ENCODE measurements at places on chromosomes 12 and 14.

GRCh38 chr12:62191491-62192179, 68.6 kb upstream of the USP15 start:
- peak; percentile 30 for DNase-seq

DNA sequence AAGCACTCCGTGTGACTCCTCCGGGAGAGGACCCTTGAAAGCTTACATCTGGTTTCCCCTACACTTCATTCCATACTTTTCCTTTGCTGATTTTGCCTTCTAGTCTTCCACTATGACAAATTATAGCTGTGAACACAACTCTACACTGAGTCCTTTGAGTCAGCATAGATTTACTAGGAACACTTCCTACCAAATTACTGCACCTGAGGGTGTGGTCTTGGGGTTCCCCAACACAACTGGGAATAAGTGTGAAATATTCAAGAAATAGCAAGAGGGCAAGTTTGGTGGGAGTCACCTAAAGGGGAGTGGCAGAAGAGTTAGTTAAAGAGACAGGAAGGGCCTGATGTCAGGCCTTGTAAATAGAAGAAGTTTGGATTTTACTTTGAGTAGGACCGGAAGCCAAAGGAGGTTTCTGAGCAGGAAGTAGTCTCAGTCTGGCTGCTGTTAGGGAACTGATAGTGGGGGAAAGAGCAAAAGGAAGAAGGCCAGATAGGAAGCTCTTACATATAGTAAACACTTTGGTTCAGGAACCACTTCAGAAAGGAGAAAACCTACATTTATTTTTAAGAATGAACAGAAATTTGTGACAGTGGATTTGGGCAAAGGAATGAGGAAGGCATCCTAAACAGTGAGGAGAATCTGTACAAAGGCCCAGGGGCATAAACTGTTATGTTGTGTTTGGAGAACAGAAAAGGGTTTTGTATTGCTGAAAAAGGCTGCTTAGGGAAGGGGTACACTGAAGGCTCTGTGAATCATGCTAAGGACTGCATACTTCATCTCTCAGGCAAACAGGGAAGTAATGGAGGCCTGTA, 14.2 kb downstream of the SEL1L start:
- DNase-seq = no peak

DNA sequence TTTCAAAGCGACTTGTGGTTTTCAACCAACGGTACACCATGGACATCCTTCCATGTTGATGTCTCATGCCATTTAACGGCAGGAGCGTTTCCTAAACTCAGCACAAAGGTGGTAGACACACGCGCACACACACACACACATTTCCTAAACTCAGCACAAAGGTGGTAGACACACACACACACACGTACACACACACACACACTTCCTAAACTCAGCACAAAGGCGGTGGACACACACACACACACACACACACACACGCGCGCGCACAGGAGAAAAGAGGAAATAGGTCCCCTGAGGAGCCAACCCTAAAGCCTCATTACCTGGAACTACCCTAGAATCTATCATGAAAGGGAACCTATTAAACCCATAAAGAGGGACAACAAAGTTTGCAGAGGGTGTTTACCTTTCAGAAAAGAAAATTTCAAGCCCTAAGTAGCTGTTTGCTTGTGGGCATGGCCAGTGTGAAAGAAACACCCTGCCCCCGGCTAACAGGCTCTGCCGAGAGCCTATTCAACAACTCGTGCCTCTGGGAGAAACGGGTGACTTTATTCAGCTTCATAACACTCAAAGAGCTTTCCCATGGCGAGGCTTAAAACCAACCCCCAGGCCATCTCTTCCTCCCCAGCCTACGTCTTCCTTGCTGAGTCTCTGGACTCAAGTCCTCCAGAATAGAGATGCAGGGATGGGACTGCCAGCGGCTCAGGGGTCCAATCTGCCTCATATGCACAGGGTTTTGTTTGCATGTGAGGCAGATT, 31.8 kb downstream of the SLC8B1 start:
- DNase-seq = no peak

- no peak for DNase-seq
These were observed 357.3 kb upstream of the MIS18BP1 start for GRCh38 chr14:45610318-45610717.

GRCh38 chr14:79576424-79576823, 634.9 kb downstream of the DIO2 start:
- no peak for DNase-seq

DNA sequence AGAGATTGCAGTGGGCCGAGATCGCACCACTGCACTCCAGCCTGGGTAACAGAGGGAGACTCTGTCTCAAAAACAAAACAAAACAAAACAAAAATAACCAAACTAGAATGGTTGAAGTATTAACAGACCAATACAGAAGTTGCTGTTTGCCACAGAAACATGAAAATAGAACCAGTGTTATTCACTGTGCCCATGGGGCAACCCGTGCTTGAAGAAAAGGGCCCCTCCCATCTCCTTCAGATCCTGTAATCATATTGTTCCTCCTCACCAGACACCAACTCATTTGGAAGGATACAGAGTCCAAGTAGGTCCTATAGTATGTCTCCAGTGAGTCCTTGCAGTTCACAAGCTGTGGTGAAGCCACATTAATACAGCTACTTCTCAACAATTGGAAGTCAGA, 30.9 kb downstream of the SLC35F4 start:
- no peak for DNase-seq

- DNase-seq = no peak
These were observed 31.6 kb upstream of the PTPRQ start for GRCh38 chr12:80412343-80412953.

- DNase-seq = peak; percentile 34
These were observed 143.7 kb upstream of the DCN start for GRCh38 chr12:91326058-91327027.

DNA sequence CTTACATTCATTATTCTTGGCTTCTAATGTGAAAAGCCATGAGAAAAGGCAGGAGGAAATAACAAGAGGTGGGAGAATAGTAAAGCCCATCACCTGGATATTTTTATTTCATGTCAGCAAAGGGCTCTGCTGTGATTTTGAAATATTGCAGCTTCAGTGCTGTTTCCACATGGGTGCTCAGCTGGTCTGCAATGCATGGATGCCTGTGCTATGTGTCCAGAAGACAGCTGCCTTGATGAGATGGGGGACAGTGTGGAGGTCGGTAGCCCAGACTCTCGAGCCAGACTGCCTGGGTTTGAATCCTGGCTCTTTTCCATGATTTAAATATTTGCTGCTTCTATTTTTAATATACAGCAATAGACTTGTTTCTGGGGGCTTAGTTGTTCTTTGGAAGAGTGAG, 477.5 kb upstream of the GARIN6 start:
- DNase-seq = no peak

GRCh38 chr12:6335451-6336078, 6.3 kb downstream of the TNFRSF1A start:
- peak; percentile 88 for DNase-seq

- no peak for DNase-seq
These were observed 697 bp downstream of the ATP6V0A2 start for GRCh38 chr12:123712780-123713319.

GRCh38 chr12:96500693-96501092, 11.3 kb downstream of the CFAP54 start:
- no peak for DNase-seq

DNA sequence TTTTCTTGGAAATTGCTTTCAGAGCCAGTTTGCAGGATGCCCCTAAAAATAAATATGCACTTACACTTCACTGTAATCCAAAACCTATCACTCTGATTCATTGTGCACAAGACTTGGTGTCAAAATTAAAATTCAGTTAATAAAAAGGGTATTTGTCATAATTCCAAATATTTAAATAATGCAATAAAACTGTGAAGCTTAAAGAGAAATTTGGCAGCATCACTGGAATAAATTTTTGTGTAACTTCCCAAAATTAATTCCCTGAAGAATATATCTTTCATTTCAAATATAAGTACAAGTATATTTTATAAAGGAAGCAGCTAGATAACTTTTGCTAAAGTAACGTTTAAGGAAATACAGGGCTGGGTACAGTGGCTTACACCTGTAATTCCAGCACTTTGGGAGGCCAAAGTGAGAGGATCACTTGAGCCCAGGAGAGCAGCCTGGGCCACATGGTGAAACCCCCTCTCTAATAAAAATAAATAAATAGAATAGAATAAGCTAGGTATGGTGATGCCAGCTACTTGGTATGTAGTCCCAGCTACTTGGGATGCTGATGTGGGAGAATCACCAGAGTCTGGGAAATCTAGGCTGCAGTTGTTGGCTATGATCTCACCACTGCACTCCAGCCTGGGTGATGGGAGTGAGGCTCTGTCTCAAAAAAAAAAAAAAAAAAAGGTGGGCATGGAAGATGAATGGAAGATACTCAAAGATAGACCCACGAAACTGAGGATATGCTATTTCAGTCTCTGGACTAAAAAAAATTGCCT, 233.8 kb downstream of the FBXL14 start:
- no peak for DNase-seq

GRCh38 chr12:25427337-25428249, 125.5 kb downstream of the LMNTD1 start:
- DNase-seq = no peak

Data from activated CD4-positive, alpha-beta T cell treated with anti-CD3 and anti-CD28 coated beads, Interleukin-2, amount 50 U/mL, for 48 hours (primary cell).